ENCODE measurements at places on chromosomes 13 and 19. TPM values are rescaled to one million over a fixed set of nuclear protein-coding genes. Genes with fewer than 3 reads are reported as not detected.

Gene ZNF723
- not detected for total RNA-seq

Gene ZNF135
- total RNA-seq: 11.0 TPM

Gene PSG2
- not detected for total RNA-seq

Gene BRCA2
- 3.6 TPM for total RNA-seq

Gene ZNF132
- 6.1 TPM for total RNA-seq
